ENCODE measurements at places on chromosomes 5 and 9. TPM values are rescaled to one million over a fixed set of nuclear protein-coding genes. Genes with fewer than 3 reads are reported as not detected.

DNA sequence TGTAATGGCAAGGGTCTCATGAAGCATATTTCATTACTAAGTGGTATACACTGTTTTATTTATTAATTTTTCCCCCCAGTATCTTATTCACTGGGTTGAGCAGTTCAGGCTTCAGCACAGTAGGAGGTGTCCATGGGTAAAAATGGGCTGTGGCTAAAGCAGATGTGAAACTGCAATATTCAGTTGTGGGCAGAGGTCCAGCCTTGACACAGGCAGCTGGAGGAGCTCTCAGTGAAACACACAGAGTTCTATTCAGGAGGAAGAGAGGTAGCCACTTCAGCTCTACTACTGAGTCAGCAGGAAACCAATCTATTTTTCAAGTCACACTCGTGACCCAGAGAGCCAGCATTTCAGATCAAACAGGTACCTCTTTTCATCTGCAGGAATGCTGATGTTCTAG lies 418.3 kb downstream of the CDH10 start:
- no peaks in the 10 kb centered on the region for H3K27me3 ChIP-seq
- no peak overlapping the region for H3K4me3 ChIP-seq
- DNase-seq, result no peak
- H3K27ac ChIP-seq, result no peak overlapping the region
- no peaks in the 10 kb centered on the region for H3K36me3 ChIP-seq

DNA sequence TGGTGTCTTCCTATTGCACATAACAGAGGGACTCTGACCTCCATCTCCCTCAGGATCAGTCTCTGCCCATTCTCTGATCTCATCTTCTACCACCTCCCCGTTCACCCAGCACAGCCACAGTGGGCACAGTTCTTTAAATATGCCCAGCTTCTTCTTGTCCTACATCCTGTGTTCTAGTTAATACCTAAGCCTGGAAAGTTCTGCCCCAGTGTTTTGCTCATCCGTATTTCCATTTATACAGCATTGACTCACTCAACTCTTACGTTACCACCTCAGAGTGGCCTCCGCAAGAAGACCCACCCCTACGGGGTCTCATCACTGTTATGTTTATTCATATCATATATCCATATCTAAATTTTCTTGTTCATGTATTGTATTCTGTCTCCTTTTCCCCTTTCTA lies 315.5 kb downstream of the ADGRV1 start:
- H3K4me1 ChIP-seq, result peaks cover 19% of the 10 kb centered on the region
- no peak overlapping the region for H3K4me3 ChIP-seq
- no peak overlapping the region for H3K27ac ChIP-seq
- DNase-seq, result no peak

DNA sequence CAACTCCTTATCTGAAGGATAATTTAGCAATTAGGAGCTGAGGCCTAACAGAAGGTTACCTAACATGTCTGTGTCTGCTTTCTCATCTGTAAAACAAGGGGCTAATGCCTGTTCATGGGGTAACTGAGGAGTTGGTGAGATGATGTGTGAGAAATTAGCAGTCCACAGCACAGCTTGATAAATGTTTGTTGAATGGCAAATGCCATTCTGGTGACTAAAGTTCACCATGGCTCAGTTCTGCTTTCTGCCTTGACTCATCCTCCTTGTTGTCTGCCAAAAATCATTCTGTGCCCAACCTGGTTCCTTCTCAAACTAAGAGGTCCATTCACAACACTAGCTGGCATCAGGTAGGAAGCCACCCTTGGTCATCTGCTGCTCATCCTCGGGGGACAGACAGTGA lies 552.0 kb upstream of the KLF4 start:
- H3K27me3 ChIP-seq, result no peaks in the 10 kb centered on the region
- no peaks in the 10 kb centered on the region for H3K36me3 ChIP-seq
- no peak overlapping the region for H3K4me3 ChIP-seq
- no peaks in the 10 kb centered on the region for H3K4me1 ChIP-seq
- no peak overlapping the region for H3K27ac ChIP-seq

DNA sequence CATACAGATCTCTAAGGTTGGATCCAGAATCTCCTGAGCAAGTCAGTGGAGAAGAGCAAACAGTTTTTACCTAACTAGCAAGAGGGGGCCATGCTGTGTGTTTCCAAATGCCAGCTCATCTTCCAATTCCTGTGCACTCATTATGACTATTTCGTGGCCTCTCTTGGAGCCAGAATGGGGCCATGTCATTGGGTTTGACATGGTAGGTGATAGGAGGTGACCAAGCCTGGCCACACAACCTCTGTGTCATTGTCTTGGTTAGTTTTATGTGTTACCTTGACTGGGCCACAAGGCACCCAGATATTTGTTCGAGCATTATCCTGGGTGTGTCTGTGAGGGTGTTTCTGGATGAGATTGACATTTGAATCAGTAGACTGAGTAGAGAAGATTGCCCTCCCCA lies 206.2 kb downstream of the HSPA4 start:
- no peaks in the 10 kb centered on the region for H3K36me3 ChIP-seq
- H3K27me3 ChIP-seq, result no peaks in the 10 kb centered on the region

GRCh38 chr9:33416996-33417395 lies 14.6 kb upstream of the AQP7 start:
- H3K36me3 ChIP-seq, result no peaks in the 10 kb centered on the region
- no peak overlapping the region for H3K4me3 ChIP-seq
- no peaks in the 10 kb centered on the region for H3K27me3 ChIP-seq
- no peak for DNase-seq
- no peak overlapping the region for H3K27ac ChIP-seq
- peaks cover 2% of the 10 kb centered on the region for H3K4me1 ChIP-seq

DNA sequence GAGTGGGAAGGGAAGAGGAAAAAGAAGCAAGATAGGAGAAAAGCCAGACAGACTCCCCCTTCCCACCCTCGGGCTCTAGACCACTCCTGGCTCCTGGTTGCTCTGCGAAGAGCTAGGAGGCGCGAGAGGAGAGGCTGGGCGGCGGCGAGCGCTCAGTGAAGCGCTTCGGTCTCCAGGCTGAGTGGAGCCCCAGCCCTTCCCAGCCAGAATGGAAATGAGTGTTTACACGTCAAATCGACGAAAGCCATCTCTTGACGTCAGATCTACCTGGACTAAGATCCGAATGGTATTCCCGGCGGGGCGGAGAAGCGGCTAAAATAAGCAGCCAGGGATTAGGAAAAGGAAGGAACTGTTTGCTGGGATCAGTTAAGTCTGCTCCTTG lies at the start of gene PCSK1:
TSS of gene PCSK1 (minus strand) at position 183 of the 382 bp plus-strand sequence. CDS start 206 bp downstream, outside the sequence.
- H3K36me3 ChIP-seq, result no peaks in the 10 kb centered on the region
- no peak for DNase-seq
- H3K4me1 ChIP-seq, result peaks cover 3% of the 10 kb centered on the region
- H3K27ac ChIP-seq, result no peak within 1 kb of the TSS
- no peaks in the 10 kb centered on the region for H3K27me3 ChIP-seq

DNA sequence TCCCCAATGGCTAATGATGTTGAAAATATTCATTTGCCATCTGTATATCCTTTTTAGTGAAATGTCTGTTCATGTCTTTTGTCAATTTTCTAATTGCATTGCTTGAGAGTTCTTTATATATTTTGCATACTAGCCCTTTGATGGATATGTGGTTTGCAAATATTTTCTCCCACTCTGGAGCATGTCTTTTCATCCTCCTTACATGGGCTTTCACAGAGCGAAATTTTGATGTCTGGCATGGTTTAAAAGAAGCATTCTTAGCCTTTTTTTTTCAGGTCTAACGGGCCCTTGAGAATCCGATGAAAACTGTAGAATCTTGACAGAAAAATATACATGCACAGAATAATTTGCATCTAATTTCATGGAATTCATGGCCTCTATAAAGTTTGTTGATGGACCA lies 44.7 kb downstream of the ARHGEF28 start:
- no peak for DNase-seq
- no peak overlapping the region for H3K4me3 ChIP-seq
- no peaks in the 10 kb centered on the region for H3K36me3 ChIP-seq
- H3K4me1 ChIP-seq, result peaks cover 18% of the 10 kb centered on the region

DNA sequence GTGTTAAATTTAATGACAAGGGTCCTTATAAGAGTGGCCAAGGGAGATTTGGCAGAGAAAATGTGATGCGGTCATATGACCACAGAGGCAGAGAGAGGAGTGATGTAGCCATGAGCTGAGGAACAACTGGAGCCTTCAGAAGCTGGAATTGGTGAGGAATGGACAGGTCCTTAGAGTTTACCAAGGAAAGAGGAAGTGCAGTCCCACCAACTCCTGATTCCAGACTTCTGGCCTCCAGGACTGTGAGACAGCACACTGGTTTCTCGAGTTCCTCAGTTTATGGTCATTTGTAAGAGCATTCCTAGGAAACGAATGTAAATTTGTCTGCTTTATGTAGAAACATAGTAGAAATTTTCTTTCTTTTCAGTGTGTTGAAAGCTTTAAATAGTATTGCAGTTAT lies 410.1 kb downstream of the CDH18 start:
- DNase-seq, result no peak
- H3K27me3 ChIP-seq, result no peaks in the 10 kb centered on the region
- no peak overlapping the region for H3K4me3 ChIP-seq
- H3K27ac ChIP-seq, result no peak overlapping the region
- no peaks in the 10 kb centered on the region for H3K36me3 ChIP-seq
- H3K4me1 ChIP-seq, result no peaks in the 10 kb centered on the region

Gene KIAA1958
- total RNA-seq, result 40.3 TPM

Gene PIP5KL1
- total RNA-seq, result 2.0 TPM

Gene PKD2L2
- not detected for total RNA-seq

Gene SLC25A25
- 39.8 TPM for total RNA-seq
